Activated CD4-positive, CD25-positive, alpha-beta regulatory T cell treated with anti-CD3 and anti-CD28 coated beads, Interleukin-2, amount 50 U/mL, for 24 hours (primary cell): ENCODE measurements at places on chromosomes 2 and 18.

DNA sequence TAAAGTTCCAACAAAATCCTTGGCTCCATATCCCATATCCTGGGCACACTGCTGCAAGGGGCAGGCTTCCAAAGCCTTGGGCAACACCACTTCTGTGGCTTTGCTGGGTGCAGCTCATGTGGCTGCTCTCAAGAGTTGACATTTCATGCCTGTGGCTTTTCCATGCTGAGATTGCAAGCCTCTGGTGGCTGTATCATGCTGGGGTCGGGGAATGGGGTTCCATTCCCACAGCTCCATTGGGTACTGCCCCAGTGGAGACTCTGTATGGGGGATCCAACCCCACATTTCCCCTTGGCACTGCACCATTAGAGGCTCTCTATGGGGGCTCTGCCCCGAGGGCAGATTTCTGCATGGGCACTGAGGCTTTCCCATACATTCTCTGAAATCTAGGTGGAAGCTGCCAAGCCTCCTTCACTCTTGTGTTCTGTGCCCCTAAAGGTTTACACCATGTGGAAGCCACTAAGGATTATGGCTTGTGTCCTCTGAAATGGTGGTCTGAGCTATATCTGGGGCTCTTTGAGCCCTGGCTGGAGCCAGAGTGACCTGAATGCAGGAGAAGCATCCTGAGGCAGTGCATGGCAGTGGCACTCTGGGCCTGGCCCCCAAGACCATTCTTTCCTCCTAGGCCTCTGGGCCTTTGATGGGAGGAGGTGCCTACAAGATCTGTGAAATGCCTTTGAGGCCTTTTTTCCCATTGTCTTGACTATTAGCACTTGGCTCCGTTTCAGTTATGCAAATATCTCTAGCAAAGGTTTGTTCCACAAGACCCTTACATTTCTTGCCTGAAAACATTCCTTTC, 107.9 kb downstream of the PTGR3 start:
- no peak for ATAC-seq

DNA sequence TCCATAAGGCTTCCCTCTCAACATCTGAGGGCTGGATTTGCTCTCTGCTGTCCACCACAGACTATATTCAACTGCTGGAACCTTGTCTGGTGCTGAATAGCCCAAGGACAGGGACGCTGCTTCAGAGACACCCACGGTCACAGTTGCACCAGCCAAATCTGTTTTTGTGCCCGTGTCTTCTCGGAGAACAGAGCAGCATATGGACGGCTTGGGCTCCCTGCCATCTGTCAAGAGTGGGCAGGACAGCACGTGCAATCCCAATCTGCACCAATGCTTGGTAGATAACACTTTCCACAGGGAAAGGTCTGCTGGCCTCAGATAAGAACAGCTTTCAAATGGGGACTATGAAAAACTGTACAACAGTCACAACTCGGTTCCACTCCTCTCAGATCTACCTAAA, 466.1 kb downstream of the TGIF1 start:
- ATAC-seq, result no peak

DNA sequence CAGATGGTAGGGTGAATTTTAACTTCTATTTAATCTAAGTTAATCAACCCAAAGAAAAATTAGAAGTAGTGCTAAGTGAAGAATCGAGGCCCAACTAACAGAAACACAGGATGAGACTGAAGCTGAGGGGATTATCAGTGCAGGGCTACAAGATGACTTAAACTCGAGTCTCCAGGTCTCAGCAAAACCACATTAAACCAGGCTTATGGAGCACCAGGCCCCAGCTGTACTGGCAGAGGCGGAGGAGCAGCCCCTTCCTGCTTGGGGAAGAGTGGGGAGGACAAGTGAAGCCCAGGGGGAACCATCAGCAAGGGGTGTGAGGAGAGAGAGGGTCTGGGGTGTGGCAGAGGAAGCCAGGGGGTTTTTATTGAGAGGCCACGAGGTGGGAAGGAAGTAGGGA, 135.9 kb upstream of the EPAS1 start:
- no peak for ATAC-seq

DNA sequence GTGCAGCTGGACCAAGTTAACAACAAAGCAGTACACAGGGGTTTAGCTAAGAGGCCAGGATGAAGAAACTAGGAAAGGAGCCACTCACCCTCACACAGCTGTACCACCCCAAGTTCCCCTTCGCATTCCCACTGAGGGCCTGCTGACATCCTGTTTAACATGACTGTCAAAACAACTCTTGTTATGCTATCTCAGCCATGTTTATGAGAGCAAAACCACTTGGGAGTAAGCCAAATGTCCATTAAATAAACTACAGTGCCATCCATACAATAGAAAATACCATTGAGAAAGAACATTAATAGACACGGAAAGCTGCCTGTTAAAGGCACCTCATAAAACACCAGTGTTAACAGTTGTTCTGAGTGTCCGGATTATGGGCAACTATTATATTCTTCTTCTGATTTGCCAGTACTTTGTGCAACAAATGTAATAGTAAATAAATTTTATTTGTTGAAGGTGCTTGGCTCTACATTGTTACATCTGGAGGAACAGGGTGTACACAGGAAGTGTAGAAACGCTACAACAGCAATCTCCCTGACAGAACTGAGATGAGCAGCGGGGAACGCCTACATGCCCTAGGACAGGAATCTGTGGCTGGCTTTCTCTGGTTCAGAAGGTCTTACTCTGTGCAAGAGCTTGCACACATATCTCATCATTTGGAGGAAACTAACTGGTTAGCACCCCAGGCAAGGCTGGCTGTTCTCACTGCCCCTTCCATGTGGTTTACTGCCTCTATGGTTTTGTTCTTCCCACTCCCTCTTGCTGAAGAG, 85.6 kb downstream of the EHD3 start:
- peak; percentile 20 for ATAC-seq

DNA sequence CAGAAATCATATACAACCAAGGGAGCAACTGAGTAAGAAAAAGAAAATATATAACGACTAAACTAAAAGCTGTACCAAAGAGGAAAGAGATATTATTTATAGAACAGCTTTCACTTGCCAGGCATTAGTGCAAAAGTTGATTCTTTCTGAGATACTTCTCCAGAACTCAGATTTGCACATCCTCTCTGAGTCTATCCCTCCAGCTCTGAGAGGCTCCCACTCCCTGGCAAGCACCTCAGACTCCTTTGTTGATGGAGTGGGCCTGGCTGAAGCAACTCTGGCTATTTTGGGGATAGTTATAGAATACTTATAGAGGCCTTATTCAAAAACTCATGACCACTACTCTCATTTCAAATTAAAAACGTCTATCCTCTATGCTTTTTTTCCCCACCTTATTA, 501.6 kb upstream of the TNP1 start:
- no peak for ATAC-seq

DNA sequence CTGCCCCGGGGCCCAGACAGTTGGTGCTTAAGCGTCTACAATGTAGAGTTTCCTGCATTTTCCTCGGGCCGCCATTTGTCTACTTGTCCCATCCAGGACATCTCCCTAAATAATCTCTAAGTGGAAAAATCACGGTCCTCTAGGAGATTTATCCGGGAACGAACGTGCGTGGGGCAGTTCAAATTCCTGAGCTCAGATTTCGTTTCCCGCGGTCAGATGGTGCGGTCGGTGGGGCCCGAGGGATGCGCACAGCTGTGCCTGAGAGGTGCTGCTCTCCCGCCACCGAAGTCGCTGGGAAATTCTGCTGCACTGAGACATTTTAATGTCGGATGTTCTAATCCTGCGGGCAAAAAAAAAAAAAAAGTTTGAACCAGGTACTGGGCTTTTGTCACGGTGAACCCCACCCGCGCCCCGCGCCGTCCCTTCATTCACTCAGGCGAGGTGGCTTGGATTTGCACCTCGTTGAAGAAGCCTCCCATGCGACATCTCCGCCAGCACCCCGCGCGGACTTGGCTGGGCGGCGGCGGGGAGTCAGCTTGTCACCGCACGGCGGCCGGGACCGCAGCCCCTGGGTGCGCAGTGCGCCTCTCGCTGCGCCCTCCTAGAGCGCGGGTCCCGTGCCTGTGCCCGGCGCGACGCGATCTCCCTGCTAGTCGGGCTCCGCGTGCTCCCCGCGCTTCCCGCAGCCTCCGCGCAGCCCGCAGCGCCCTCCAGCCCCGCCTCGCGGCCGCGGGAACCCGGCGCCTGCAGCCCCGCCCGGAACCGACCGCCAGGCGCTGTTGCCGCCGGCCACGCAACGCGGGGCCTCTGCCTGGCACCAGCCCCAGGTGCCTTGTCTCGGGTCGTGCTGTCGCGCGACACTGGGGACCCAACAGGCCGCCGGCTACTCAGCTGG, 191.9 kb upstream of the TCF4 start:
- ATAC-seq, result peak; percentile 30

DNA sequence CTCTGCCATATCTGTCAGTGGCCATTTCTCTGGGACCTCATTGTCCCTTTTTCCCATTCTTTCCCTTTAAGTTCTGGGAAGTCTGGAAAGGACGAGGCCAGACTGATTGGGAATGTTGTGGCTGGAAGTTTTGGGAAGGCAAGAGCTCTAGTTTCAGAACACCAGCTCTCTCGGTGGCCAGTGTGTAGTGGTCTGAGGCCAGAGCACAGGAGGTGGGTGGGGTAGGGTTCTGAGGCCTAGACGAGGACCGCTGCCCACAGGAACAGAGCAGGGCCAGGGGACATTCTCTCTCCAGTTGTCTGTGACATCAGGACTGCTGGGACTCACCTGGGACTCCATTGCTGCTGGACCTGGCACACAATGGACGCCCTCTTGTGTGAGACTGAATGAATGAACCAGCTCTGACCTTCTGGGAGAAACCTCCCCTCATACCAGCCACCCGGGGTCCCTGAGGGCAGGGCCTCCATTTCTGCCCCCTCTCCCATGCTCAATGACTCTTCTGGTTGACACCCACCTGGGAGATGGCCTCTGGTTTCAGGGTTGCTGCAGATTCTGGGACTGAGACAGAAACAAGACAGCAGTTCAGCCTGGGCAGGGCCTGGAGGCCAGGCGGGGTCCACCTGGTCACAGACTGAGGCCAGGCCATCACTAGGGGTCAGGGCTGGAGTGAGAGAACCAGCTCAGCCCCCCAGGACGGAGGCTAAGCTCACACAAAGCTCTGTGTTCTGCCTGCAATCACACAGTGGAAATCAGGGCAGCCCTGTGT, 8.4 kb upstream of the NPPC start:
- no peak for ATAC-seq

DNA sequence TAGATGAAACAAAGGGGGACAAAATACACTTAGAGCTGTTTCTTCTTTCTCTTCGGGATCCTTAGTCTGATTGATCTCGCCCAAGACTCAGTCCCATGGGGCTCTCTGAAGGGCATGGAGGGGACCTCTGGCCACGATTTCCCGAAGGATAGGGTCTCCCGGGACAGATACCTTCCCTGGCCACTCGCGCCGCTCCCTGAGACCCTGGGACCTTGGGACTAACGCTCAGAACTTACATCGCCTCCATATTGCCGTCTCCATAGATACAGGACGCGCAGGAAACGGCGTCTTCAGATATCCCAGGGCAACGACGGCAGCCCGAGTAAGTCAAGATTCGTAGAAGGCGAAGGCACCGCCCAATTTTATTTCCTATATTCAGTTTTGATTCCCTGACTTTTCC, at the start of gene CFAP65:
Gene CFAP65 (minus strand): TSS at position 265 of the 400 bp plus-strand sequence. CDS start 2,468 bp downstream, outside the sequence.
- no peak for ATAC-seq

- ATAC-seq, result no peak
These were observed 97.5 kb upstream of the COPS8 start for GRCh38 chr2:236988216-236988615.

GRCh38 chr2:137939026-137939425, 25.2 kb upstream of the HNMT start:
- no peak for ATAC-seq

GRCh38 chr2:217366266-217366895, 506.5 kb upstream of the TNP1 start:
- no peak for ATAC-seq

GRCh38 chr2:119732601-119733164, 27.0 kb upstream of the PTPN4 start:
- no peak for ATAC-seq

DNA sequence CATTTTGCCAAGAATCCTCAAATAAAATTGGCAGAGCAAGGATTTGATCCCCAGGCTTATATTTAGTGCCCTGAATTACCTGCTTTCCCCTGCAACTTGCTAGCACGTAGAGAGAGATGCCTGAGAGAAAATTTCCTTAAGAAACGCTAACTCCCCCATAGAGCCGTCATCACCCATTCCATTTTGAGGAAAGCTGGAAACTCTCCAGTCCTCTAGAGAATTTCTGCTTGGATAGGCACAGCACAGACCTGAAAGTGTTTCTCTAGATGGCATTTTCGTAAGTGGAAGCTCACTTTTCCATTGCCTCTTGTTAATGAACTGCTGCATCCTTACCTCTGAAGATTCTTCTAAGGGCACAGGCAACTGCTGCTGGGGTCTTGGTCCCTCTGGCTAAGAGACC, 277.8 kb upstream of the SIX2 start:
- no peak for ATAC-seq

GRCh38 chr18:62372882-62373281, 47.8 kb downstream of the TNFRSF11A start:
- ATAC-seq, result no peak

DNA sequence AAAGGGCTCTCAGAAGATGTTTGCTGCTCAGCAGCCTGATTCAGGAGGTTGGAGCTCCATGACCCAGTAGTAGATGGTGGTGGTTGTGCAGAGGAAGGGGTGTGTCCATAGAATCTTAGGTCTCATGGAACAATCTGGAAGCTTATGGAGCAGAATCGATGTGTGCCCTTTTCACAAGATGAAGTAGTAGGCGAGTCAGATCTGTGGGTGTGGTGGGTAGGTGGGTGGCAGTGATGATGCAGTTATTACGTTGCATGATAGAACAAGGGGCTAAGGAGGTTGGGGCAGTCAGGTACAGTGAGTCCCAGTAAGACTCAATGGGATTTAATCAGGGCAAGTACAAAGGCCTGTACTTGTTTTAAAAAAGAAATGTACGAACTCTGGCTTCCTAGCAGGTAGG, 9.1 kb downstream of the TET3 start:
- no peak for ATAC-seq

DNA sequence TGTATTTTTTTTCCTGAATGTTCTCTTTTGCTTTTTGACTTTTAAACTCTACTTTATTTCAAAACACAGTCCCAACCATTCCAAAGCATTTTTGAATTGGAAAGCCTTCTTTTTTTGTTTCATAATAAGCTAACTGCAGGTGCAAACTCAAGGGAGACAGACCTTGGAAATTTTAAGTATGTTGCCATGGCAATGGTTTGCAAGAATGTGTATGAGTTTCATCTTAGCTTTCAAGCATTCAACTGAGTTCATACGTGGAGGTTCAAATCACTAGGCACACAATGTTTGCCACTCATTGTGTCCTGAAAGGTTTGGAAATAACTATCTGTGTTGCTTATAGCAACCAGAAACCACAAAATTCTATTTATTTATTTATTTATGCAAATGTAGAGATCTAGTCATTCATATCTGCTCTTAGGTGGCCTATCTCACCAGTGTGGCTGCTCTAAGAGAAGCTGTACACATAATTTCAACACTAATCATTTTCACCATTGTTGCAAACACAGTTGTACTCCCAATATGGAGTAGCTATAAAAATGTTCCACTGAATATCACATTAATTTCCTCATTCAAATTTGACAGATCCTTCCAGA, 805.7 kb upstream of the FSHR start:
- ATAC-seq, result no peak
